GM10248 (cell line): ENCODE measurements at places on chromosomes 4 and X.

- DNase-seq: no peak
Observed at GRCh38 chr4:26077756-26078155, 163.7 kb downstream of the SMIM20 start.

GRCh38 chr4:93030670-93031069 lies 726.9 kb downstream of the GRID2 start:
- no peak for DNase-seq

- no peak for DNase-seq
Observed at GRCh38 chrX:150984169-150984824, 1.2 kb downstream of the HMGB3 start.

DNA sequence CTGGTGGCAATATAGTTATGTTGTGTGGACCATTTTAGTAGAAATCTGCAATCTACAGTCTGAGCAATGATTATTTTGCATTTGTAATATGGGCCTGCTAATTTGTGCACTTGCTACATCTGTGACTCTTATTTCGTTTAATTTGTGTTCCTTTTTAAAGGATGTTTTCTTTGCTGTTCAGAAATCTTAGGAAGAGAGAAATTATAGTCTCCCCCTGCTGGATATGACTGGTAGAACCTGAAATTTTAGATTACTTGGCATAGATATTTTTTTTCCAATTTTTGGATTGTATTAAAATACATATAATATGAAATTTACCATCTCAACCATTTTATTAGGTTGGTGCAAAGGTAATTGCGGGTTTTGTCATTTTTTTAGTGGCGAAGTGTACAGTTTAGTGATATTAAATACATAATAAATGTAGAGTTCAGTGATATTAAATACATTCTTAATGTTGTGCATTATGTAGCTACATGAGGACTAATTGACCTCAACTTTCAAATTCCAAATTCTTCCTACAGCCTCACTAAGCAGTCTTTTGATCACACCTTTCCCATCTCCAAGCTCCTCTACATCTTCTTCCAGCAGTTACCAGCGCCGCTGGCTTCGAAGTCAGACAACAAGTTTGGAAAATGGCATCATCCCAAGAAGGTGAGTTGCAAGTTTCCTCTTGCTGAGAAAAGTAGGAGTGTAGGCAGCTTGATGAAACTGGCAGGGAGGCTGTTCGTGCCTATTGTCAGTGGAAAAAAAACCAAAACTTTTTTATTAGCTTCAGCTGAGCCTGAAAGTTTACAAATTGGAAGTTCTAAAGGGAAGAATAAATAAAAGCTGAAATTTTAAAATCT lies 82.2 kb downstream of the FNIP2 start:
- peak; percentile 31 for DNase-seq

DNA sequence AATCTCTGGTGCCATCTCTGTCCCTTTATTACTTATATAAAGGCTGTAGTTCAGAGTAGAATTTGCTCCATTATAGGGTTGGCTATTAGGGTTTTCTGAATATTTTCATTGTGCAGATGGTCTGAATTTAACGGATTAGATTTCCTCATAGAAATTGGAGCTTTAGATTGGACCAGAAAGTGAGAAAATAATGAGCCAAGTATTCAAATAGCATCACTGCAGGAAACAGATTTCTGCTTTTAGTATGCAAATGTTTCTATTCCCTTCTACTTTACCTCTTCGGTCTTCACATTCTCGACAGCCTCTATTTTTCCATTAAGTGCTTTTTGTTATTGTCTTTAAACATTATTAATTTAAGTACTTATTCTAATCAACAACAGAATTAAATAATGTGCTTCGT lies 55.4 kb downstream of the TRIM2 start:
- DNase-seq: no peak

- DNase-seq: no peak
Observed at GRCh38 chr4:59671037-59671436, 1529.1 kb upstream of the ADGRL3 start.

- DNase-seq: peak; percentile 86
Observed at GRCh38 chr4:183505611-183506388, 942 bp downstream of the ING2 start.

GRCh38 chrX:69066021-69066757 lies 99.1 kb downstream of the PJA1 start:
- no peak for DNase-seq

GRCh38 chr4:151703401-151703800 lies 57.4 kb downstream of the GATB start:
- no peak for DNase-seq

DNA sequence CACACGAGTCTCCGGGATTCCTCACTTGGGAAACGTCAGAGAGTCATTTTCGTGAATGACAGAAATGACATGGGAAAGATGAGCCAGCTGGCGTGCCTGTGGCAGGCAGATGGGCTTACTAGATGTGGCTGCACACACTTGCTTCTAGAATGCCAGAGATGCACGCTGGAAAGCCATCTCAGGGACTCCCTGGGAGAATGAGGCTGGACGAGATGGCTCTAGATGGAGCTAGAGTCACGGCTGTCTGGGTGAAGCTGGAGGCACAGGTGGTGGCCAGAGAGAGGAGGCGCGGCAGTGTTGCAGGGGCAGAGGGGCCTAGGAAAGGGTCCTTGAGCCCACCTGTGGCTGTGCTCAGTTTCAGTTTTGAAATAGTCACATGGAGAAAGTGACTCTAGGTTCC lies 26.0 kb downstream of the TKTL1 start:
- no peak for DNase-seq

- no peak for DNase-seq
Observed at GRCh38 chrX:153647461-153648357, 706 bp downstream of the DUSP9 start.

- no peak for DNase-seq
Observed at GRCh38 chr4:163196926-163197480, 30.3 kb upstream of the NAF1 start.

DNA sequence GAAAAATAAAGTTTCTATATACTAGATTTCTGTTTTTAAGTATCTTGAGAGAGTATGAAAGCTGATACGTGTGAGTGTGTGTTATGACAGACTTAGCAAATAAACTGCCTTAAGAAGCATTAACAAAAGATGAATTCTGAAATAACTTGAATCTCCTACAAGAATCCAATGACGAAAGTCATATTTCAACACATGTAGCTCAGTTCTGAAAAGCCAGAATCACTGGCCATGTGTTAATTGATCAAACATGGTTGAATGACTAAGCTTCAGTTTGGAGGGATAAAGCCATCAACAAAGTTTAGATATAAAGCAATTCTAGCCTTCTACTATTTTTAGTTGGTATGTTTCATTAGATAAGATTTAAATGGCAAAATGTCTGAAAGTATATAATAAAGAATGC lies 88.5 kb upstream of the ETNPPL start:
- no peak for DNase-seq

GRCh38 chr4:24003926-24004325 lies 114.1 kb upstream of the PPARGC1A start:
- no peak for DNase-seq

DNA sequence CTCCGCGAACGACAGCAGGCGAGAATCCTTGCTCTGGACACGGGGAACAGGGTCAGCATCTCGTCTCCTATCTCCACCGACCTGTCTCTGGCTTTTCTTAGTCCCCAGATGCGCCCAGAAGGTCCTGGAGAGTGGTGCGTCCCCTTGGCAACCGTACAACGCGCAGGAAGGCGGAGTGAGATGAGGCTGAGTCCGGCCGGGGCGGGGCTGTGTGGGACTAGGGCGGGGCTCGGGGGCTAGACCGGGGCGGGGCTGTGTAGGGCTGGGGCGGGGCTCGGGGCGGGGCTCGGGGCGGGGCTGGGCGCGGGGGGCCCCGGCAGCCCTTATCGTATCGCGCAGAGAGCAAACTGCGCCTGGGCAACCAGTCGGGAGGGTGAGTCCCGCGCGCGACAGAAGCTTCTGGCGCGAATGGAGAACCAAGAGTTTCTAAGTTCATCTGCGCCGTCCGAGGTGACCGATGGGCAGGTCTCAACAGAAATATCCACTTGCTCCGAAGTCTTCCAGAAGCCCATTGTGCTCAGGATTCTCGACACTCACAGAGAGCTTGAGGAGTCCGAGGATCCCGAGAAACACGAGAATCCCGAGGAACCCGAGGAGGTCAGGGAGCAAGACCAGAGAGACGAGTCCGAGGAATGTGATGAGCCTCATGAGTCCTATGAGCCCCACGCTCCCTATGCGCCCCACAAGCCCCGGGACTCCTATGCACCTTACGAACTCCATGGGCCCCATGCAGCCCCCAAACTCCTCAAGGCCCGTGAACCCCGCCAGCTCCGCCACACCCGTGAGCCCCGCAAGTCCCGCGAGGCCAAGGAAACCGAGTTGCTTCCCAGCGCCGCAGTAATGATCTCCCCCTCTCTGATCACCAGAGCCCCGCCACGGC lies 24.9 kb downstream of the ARL9 start:
- DNase-seq: peak; percentile 83

GRCh38 chrX:148929686-148930085 lies 429.3 kb downstream of the AFF2 start:
- DNase-seq: no peak

GRCh38 chrX:134747006-134747405 lies 88.7 kb upstream of the PLAC1 start:
- DNase-seq: no peak

- no peak for DNase-seq
Observed at GRCh38 chr4:123939621-123940020, 543.0 kb downstream of the SPRY1 start.

GRCh38 chrX:150262456-150262855 lies 100.7 kb upstream of the MAMLD1 start:
- no peak for DNase-seq

- DNase-seq: no peak
Observed at GRCh38 chr4:77232653-77233052, 75.6 kb downstream of the CCNG2 start.

GRCh38 chr4:120065974-120066516 lies 603 bp downstream of the MAD2L1 start:
- DNase-seq: peak; percentile 55

- DNase-seq: no peak
Observed at GRCh38 chr4:138910914-138911336, 104.7 kb upstream of the NOCT start.

DNA sequence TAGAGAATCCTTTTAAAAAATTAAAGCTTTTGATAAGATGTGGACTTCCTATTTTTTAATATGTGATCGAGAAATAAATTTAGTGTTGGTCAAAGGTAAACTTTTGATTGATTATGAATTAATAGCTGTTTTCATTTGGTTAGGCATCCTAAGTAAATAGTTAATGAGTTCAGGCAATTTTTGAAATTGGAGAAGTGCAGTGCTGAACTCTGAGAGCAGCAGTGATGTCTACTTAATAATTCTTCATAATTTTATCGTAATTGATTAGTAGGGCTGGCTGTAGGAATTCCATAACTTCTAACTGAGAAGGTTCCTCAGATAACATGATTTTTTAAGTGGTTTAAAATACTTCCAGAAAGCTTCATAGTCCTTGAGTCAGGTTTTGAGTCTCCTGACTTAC lies 1.5 kb downstream of the MND1 start:
- no peak for DNase-seq

- DNase-seq: no peak
Observed at GRCh38 chr4:174037049-174037448, 246.4 kb downstream of the FBXO8 start.

GRCh38 chr4:89024051-89024675 lies 32.8 kb downstream of the FAM13A start:
- DNase-seq: peak; percentile 59

GRCh38 chr4:25624616-25625015 lies 31.0 kb upstream of the SLC34A2 start:
- no peak for DNase-seq

- peak; percentile 54 for DNase-seq
Observed at GRCh38 chr4:83548151-83548905, 12.4 kb downstream of the GPAT3 start.

- no peak for DNase-seq
Observed at GRCh38 chr4:26839534-26839951, 21.1 kb upstream of the STIM2 start.

GRCh38 chr4:139826426-139826825 lies 160.8 kb downstream of the MGST2 start:
- DNase-seq: no peak

GRCh38 chr4:102586002-102586643 lies 85.0 kb downstream of the NFKB1 start:
- DNase-seq: peak; percentile 31

DNA sequence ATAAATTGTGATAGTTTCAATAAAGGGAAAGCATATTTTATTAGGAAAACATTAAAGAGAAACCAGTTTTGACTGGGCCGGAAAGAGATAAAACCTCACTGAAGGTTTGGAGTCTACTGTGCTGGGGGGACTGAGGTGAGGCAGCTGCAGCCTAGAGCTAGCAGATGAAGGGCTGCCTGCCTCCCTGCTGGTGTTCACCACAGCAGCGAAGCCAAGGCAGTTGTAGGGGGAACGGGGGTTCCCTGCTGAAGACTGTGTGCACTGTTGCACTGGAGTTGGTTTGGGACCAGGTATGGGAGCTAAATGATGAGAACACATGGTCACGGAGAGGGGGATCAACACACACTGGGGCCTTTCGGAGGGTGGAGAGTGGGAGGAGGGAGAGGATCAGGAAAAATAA lies 546.5 kb upstream of the SMIM31 start:
- DNase-seq: no peak

DNA sequence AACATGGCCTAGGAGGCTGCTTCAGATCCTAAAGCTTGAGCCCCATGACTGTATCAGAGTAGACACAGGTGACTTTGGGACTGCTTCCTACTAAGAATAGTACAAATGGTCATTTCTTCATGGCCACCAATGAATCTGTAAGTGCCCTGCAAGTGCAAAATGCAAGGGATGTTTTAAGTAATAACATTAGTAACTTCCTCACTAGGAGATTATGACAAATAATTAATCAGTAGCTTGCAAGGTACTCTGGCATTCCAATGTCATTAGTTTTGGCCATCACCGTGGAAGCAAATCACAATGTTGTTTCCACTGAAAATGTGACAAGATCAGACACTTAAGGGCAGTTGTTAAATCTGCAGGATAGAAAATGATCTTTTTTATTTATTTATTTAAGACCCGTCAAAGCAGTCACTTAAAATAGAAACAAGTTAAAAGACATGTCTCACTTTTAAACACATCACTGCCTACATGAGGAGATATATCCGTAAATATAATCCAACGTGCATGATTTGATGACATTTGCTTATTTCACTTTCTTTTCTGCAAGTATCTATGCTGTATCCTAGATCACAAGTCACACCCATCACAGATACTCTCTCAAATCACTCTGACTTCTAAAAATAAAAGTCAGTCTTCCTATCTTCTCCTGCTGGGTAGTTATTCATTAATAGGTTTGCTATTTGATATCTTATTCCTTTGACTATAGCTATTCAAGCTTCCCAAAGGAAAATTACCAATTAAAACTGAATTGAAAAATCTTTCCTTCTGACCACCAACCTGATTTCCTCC lies 400.6 kb downstream of the IL15 start:
- no peak for DNase-seq

- DNase-seq: no peak
Observed at GRCh38 chr4:118587946-118588345, 97.2 kb upstream of the METTL14 start.

DNA sequence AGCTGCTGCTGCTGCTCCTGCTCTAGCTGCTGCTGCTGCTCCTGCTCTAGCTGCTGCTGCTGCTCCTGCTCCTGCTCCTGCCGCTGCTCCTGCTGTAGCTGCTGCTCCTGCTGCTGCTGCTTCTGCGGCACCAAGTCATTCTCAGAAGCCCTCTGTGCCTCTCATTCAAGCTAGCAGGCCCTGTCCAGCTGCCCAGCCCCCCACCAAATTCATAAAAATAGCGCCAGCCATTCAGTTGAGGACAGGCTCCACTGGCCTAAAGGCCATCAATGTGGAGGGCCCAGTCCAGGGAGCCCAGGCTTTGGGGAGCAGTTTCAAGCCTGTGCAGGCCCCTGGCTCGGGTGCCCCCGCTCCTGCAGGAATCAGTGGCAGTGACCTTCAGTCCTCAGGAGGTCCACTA lies 3.9 kb downstream of the SUPT20HL1 start:
- DNase-seq: no peak

GRCh38 chr4:112173593-112174558 lies 28.6 kb downstream of the FAM241A start:
- DNase-seq: no peak
